ENCODE measurements at places on chromosomes 3 and 15.

GRCh38 chr3:195221015-195221853 is 49.7 kb downstream of the XXYLT1 start:
- no peak for DNase-seq

- DNase-seq = no peak
Observed at GRCh38 chr15:26103002-26103404, 239.9 kb upstream of the ATP10A start.

- no peak for DNase-seq
Observed at GRCh38 chr3:111636366-111636885, 41.3 kb upstream of the ZBED2 start.

DNA sequence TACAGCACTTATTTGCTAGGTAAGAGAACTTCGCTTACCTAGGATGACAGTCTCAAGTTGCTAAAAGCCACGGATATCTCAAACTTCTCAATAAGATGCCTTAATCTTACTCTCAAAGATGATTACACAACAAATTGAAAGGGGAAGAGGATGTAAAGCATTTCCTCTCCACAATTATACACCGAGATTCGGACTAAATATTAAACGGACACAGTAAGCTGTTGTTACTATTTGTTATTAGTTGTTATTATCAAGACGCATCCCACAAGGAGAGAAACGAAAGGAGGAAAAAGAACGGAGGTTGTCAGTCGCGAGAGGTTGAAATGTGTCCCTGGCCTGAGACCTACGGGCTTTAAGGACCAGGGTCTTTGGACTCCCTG is 660 bp downstream of the ZNF106 start:
- DNase-seq = no peak

DNA sequence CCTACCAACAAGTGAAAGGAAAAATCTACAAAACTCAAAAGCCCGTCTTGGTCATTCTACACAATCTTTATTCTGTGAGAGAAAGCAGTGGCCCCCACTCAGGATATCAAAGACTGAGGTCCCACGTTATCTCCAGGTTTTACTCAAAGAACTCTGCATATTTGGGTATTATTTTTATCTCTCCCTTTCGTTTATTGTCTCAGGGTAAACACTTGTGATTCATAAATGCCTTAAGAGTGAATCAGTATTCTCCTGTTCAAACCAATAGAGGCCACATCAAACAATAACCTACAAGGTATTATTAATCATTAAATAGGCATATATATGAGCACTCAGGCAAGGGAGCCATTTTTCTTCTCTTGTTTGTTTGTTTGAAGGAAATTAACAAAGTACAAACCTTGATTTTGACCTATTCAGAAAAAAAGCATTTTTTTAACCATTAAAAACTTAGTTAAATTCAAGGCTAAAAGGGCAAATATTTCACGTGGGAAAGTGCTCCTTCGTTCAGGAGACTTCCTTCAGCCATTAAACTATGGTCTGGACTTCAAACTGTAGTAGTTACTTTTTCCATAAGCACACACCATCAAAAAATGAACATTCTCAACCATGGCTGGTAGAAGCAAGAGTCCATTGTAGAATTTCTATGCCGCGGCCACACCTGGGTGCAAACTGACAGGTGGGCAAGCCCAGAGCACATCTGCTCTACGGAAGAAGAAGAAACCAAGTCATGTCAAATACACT is 13.9 kb upstream of the HES1 start:
- DNase-seq = no peak

- DNase-seq = no peak
Observed at GRCh38 chr15:63595688-63596087, 1.5 kb upstream of the FBXL22 start.

All from activated CD4-positive, alpha-beta T cell treated with anti-CD3 and anti-CD28 coated beads, Interleukin-2, amount 50 U/mL, for 1 hour (primary cell).